Choroid plexus epithelial cell (primary cell): ENCODE measurements at places on chromosomes 5 and 9.
A peak's percentile ranks its signal among the peaks of the same experiment; 100 is the strongest.

DNA sequence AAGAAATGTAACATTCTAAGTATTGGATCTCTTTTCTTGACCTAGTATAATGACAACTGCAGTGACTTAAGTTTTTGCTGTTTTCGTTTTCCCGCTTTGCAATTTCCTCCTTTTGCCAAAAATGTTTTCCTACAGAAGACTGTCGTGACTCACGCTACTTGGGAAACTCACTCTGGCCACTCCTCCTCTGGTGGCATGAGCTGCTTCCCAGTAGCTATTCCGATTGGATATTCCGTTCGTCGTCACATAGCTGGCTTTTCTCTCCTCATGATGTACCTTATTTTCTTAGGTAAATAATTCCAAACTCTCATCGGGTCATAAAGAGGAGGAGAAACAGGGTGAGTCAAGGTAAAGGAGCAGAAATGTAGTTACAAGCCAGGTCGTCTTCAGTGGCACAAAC, 64.9 kb downstream of the GOLPH3 start:
- DNase-seq, result no peak

DNA sequence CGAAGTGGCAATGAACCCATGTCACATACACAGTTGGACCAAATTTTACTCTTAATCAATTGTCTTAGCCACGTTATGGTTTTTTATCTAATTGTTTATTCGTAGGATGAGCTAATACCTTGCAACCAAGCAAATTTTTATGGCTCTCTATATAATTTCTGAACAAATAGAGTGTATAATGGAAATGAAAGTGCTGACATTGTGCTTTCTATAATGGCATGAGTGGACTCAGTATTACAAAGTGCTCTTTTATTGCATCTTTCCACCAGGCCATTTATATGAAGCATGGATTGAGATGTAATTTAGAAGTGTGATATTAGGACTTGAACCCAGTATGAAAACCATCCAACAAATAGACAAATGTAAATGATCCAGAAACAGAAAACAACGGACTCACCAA, 1096.0 kb downstream of the DTWD2 start:
- no peak for DNase-seq

DNA sequence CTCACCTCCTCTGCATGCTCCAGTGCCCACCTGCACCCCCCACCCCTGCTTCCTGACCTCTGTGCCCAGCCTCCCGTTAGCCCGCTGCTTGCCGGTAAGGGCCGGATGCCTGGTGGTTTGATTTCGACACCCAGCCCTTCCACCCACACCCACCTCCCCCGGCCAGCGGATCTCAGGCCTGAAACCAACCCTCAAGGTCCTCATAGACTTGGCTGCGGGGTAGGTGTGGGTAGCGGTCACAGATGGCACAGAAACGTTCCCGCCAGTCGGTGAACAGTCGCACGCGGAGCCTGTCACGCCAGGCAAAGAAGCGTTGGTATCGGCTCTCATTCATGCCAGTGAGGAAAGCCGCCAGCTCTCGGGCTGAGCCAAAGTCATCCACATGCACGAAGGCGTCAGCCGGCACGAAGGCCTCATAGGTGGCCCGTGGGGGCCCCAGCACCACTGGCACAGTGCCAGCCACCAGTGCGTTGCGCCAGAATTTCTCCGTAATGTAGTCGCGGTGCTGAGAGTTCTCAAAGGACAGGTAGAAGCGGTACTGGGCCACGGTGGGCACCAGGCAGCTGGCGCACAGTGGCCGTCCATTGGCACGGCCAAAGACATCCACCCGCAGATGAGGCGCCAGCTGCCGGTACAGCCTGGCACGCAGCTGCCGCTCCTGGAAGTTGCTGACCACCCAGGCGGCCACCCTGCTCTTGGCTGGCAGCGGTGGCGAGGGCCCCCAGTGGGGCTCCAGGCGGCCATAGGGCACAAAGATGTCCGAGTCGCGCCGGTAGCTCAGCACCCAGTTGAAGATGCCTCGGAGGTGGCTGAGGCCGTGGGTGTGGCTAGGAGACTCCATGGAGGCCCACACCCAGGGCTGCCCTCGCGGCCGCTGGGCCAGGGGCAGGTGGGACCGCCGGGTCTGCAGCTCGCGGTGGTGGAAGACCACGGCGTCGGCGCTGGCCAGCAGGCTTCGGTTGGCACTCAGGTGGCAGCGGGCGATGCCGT, 1.1 kb downstream of the FUT7 start:
- no peak for DNase-seq

DNA sequence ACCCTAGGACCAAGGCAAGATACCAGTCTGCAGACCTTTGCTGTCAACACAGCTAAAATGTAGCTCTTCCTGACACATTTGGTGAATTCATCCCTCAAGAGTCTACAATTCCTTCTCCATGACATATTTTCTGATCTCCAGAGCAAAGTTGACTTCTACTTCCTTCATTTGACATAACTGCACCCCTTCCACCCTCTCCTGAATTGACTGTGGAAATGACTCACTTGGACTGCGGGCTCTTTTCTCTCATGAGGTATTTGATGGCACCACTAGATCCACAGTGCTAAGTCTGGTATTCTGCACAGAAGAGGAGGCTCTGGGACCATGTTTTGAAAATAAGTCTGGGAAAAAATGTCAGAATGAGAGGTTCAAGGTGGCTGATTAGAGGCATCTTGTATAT, 338.4 kb upstream of the TRPC7 start:
- no peak for DNase-seq

- DNase-seq, result peak; percentile 92
Measured at GRCh38 chr9:129609486-129610212, 11.3 kb downstream of the C9orf50 start.

DNA sequence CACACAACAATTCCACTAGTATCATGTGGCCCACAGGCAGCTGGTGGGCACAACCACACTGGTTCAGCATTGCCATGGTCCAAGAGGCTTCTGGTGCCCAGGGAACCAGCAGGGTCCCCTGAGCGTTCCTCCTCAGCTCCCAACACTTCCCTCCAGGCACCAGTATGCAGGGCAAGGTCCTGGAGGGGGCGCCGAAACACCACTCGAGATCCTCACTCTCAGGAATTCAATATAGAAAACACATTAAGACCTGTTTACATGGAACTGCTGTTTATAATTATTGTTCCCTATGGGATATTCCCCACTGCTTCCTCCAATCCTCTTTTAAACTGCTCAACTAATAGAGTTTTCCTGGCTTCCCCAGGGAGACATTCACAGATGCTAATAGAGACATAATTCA, 91.9 kb upstream of the GABRP start:
- DNase-seq, result no peak

DNA sequence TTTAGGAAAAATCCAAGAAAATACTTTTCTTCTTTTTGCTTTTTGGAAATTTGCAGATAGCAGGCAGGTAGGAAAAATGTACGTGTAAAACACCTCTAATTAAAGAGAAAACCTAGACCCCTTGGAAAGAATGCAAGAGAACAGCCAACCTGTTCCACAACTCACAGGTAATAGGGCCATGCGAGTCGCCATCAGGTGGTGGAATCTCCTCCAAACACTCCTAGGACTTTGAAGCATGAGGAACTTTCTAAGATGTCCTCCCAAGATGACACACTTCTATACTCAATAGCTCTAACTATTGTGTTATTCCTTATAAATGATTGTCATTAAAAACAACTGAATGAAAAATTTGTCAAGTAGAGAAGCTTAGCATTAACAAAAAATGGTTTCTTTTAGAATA, 174.0 kb downstream of the TMC1 start:
- DNase-seq, result no peak

DNA sequence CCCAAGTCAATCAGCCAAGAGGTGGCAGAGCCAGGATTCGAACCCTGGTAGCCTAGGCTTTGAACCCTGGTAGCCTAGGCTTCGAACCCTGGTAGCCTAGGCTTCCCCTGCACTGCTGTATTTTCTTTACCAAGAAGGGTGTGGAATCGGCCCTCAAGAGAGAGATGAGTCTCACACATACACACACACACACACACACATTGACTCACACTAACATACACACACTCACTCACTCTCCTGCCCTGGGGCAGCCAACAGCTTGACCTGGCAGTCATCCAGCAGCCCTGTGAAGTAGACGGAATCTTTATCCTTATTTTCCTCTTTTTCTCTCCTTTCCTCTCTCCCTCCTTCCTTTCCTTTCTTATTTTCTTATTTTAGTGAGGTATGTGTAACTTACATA, 55.4 kb upstream of the RPL26L1 start:
- peak; percentile 96 for DNase-seq

DNA sequence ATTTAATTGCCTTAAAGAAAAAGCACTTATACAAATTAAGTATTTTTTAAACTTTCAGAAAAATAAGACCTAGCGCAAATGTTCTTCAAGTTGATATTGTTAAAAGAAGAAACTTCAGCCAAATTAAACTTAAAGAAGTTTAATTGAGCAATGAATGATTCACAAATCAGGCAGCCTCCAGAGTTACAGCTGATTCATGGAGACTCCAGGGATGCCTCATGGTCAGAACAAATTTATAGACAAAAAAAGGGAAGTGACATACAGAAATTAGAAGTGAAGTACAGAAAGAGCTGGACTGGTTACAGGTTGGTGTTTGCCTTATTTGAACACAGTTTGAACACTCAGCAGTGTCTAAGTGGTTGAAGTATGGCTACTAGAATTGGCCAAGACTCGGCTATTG, 60.3 kb downstream of the CDKN2A start:
- DNase-seq, result peak; percentile 34
